T-helper 2 cell treated with Interferon-gamma antibody and Interleukin-4, amounts not matched to agents 5 μg/mL and 100 μg/mL, for 36 hours (primary cell): ENCODE measurements at places on chromosomes 7 and 10.

GRCh38 chr7:96996111-96996957 is 9.0 kb upstream of the DLX6 start:
- DNase-seq, result no peak

- no peak for DNase-seq
Observed at GRCh38 chr7:70799841-70800405, 332.0 kb upstream of the GALNT17 start.

- peak; percentile 11 for DNase-seq
Observed at GRCh38 chr7:39465055-39465929, 100.9 kb upstream of the YAE1 start.

DNA sequence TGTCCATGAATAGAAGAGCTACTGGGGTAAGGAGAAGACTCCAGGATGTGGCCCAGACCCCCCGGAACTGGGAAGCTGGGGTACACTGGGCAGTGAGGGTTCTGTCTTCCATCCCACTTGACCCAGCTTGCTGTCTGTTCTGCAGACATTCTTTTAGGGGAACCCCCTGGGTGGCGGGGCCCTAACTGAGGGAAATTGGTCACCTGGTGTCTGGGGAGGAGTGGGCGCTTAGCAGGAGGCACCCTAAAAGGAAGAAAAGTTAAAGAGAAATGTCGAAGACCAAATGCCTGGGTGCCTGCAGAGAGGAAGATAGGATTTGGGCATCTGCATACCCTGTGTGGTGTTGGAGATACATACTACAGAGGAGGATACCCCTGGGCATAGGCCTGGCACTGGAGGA is 1.0 kb downstream of the AP1S1 start:
- DNase-seq, result no peak

DNA sequence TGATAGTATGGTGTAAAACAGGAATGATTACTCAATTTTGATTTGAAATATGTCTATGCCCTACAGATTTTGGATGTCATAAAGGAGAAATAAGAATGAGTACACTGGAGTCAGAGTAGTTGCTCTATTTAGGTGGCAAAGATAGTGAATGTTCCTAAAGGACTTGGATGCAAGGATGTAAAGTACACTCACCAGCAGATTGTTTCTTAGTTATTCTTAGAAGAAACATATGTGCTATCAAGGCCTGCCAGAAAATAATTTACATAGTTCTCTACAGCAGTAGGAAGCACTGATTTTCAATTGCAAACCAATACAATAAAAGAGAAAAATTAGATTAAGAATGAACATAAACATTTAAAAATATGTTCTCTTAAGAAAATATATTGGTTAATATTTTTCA is 259.4 kb downstream of the PPP1R3A start:
- no peak for DNase-seq

- DNase-seq, result no peak
Observed at GRCh38 chr10:28180654-28181053, 122.2 kb downstream of the MPP7 start.

DNA sequence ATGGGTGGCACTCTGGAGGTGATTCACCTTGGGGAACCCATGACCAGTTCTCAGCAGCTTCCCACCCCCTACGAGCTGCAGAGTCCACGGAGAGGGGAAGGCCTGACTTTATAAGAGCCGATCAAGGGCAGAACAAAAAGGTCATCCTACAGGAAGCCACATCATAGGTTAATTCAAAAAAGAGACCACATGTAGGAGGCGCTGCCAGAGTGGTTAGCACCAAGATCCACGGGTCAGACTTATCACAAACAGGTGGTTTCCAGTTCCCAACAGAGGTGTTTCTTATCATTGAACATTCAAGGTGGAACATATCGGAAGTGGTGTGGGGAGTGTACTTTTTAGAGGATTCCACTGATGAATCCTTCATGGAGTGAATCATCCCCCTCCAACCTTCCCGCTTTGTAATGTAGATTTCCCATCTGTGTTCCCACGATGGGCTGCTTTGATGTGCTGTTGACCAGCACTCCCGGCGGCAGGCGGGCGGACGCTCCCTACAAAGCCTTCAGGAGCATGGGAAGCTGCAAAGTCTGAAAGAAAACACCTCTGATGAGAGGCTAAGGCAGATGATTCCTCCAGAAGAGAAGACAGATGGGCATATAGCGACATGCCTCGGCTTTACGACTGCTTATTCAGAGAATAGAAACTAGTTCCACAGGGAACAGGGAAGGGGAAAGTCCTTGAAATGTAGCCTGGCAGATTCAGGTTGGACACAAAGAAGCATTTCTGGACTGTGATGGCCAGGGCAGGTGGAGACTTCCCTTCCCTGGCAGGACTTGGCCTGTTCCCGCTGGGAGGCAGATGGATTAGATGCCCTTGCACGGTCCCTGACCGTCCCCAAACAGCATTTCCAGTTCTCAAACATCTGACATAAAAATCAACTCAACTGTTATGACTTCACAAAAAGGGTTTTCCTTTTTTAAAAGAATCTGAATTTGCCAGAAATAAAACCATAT is 66.5 kb downstream of the AFAP1L2 start:
- peak; percentile 61 for DNase-seq

DNA sequence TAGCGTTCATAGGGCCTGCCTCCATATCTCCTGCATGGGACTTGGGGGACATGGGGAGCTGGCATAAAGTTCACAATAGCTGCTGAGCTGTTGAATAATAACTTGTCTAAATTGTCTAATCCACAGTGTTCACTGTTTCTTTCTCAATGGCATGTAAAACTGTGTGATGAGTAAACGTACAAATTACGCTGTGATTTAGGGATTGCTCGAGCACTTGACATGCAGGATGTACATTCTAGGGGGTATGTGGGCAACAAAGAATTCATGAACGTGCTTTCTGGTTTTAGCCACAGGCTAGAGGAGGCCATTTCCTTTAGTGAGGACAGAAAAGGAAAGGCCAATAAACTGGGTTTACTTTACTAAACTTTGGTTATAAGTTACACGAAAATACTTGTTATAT is 534.2 kb upstream of the ZWINT start:
- DNase-seq, result no peak

DNA sequence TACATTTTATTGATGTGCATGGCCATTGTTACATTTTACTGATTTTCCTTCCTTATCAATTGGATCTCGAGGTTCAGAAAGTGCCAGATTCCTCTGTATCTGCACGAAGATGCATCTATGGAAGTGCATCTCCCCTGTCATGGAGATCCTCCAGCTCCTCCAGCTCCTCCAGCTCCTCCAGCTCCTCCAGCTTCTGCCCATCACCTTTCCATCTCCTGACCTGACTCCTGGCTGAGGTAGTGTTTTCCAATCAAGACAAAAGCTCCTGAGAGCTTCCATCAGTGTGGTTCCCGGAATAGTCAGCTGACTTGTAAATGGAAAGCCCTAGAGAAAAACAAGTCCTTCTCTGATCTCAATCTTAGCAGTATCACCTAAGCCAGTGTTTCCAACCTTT is 90.8 kb upstream of the KLF6 start:
- DNase-seq, result no peak

DNA sequence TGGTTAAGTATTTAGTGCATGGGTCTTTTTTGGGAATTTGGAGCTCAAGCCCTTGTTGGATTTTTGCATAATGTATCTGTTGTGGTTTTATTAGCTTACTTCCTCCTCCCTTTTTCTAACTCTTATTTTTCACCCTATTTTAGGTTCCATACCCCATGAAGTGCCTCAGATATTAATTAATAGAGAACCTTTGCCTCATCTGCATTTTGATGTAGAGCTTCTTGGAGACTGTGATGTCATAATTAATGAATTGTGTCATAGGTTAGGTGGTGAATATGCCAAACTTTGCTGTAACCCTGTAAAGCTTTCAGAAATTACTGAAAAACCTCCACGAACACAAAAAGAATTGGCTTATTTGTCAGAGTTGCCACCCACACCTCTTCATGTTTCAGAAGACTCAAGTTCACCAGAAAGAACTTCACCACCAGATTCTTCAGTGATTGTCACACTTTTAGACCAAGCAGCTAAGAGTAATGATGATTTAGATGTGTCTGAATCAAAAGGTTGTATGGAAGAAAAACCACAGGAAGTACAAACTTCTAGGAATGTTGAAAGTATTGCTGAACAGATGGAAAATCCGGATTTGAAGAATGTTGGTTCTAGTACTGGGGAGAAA is 28.0 kb downstream of the SIRT1 start:
- DNase-seq, result no peak

DNA sequence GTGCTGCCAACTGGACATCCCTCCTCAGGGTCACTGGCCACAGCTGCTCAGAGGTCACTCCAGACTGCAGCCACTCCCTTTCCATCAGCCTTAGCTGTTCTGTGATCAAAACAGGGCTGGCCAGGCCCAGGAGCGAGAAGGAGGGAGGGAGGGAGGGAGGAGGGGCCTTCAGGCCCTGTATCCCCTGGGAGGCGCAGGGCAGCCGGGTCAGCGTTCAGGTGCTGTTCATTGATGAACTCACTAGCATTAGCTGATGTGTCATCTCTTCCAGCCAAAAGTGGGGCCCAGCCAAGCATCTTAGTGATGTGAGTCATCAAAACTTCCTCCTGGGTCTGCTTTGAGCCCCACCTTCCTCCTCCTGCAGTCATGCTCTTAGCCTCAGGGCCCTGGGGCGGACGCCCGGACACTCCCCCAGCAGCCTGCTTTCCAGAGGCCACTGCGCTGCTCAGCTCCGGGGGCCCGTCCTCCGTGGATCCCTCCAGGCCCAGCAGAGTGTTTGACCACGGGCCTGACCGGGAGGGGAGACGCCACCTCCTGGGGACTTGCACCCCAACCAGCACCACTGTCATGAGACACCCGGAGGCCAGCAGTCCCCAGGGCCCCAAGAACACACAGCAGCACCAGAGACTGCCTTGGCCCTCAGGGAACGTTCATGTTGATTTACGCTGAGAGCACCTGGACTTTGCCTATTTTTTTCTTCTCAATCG is 149.2 kb downstream of the PRKAG2 start:
- peak; percentile 53 for DNase-seq

DNA sequence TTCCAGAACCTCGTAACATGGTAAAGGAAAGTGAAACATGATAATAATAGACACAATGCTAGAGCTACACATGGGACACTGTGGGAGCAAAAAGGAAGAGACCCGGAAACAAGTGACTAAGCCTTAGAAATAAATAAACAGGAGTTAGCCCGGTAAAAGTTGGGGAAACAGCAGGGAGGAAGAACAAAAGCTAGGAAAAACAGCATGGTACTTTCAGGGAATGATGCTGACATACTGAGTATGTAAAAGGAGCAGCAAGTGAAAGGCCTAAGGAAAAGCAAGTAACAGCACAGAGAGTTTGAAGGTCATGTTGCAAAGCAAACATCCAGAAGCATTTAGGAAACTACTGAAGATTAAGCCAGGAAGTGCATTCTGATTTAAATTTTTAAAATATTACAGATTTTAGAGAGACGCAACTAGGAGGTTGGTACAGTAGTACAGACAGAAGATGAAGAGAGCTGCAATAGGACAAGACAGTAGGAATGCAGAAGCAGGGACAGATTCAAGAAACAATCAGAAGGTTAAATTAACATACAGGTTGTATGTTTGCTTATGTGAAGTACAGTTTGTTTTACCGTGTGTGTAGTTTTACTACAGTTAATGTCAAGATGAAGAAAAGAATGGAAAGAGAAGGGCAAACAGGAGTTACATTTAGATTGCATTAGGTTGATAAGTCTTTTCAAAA is 63.7 kb downstream of the ARHGAP12 start:
- no peak for DNase-seq

DNA sequence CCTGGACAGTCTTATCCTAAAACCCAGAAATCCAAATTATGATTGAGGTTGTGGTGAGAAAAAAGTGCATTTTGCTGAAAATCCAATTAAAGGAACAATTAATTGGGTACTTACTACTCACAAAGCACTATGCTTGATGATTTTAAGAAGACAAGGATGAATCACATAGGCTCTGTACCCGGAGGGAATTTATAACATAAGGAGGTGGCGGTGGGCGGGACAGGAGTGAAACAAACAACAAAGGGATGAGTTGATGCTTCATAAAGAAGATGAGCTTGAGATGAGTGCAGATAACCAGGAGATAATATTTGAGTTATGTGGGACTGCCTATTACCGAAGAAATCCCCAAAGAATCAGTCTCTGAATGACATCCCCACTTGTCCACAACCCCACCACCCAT is 171.1 kb upstream of the FZD8 start:
- no peak for DNase-seq

GRCh38 chr7:22787951-22788350 is 34.7 kb downstream of the TOMM7 start:
- DNase-seq, result no peak

DNA sequence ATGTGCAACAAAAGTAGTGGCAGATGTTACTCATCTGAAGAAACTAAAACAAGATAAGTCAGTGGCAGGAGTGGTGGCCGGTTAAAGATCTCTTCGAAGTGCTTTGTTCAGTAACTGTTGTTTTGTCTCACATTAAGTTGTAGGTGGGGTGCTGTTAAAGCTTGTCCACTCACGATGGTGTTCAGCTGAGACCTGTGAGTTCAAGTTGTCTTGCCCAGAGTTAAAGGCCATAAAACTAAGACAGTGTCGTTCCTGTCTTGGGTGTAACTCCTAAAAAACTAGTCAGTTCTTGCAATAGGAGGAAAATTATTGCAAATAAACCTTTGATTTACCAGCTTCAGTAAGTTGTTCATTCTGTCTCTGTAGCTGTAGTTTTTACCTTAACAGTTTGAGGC is 857 bp upstream of the FOXP2 start:
- DNase-seq, result no peak

- DNase-seq, result no peak
Observed at GRCh38 chr7:85480666-85481065, 293.8 kb upstream of the SEMA3D start.

GRCh38 chr10:81127931-81128330 is 590.2 kb downstream of the SH2D4B start:
- DNase-seq, result no peak

DNA sequence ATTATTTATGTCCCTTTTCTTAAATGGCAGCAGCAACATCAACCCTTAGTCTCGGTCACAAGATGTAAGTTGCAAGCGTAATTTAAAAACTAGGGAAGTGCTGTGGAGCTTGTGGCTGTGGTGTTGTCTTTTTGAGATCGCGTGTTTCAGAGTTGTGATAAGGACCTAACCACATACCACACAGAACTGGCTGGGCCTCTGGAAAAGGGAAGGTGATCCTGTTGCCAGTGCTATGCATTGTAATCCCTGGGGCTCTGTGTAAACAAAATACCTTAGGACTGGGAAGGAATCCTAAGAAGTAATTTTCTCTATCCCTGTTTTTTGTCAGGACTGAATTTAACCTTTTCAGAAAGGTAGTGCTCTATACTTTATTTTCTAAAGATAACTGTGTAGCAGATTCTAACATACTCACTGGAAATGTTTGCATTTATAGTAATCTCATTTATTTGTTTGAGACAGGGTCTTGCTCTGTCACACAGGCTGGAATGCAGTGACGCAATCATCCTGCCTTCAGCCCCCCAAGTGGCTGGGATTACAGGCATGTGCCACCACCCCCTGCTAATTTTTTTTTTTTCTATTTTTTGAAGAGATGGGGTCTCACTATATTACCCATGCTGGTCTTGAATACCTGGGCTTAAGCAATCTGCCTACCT is 60.4 kb downstream of the INPP5F start:
- DNase-seq, result no peak
